ENCODE measurements at places on chromosomes 7 and 10.

GRCh38 chr10:16698461-16698860 lies 118.8 kb downstream of the RSU1 start:
- DNase-seq, result no peak

DNA sequence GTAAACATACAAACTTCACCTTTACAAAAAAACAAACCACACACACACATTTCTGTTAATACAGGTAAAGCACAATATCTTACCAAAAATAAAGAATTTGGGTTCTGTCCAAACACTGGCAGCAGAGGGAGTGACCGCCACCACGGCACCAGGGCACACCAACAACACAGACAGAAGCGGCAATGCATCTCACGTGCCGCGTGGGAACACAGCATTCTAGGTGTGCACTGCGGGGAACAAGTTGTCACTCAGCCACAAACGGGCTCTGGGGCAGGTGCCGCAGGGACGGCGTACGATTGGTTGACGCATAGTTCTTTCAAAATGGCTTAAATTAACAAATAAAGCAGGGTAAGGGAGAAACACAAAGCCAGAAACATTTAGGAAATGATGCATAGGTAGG lies 22.3 kb downstream of the PDGFA start:
- no peak for DNase-seq

DNA sequence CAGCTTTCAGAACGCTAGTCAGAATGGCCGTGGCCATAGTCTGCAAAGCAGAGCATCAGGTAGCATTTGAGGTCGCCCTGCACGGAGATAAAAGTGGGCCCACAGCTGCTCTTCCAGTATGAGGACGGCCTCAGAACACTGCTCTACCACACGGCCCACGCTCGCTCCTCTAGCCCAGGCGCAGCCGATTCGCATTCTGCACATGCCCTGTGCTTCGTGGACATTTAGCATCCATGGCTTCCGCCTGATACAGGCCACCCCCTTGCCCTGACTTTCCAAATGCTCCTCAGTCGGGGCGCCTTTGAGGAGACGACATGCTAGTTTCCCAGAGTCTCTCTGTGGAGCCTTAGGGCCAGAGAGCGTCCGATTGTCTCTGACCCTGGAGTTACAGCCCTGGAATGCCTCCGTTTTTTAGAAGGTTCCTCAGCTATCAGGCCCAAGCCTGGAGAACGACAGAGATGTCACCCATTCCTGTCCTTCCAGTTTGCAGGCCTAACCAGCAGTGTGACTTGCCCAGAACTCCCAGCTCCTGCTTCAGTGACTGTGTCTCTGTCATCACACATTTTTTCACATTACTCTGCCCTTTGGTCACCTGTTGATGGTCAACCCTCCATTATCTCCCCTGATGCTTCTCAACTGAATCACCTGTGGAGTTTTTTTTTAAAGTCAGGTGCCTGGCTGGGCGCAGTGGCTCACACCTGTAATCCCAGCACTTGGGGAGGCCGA lies 14.3 kb downstream of the STRA8 start:
- no peak for DNase-seq

DNA sequence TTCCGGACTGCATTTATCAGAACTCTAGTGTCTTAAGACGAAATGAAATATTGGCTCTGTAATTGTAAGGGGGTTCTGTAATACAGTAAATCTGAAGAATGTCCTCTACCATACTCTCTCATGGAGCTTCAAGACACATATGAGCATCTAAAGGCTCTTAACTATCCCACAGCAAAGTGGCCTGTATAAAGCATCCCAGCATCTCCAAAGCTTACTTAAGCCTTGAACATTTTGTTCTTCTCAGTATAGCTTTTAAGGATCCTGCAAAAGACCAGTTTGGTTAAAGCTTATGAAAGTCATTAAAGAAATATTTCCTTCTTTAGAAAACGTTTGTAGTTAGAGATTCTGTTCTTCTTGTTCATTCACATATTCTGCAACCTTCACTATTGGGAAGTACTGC lies 75.1 kb downstream of the HGF start:
- DNase-seq, result no peak

GRCh38 chr7:80637454-80637853 lies 988 bp upstream of the CD36 start:
- no peak for DNase-seq

Data from epithelial cell of esophagus (primary cell).